ENCODE measurements at places on chromosomes 5 and 9.

- no peak for DNase-seq
These were observed 268.2 kb downstream of the SH3GL2 start for GRCh38 chr9:17846948-17847655.

- no peak for DNase-seq
These were observed 126.7 kb downstream of the MED10 start for GRCh38 chr5:6251565-6252102.

- DNase-seq: no peak
These were observed 18.2 kb upstream of the WDR38 start for GRCh38 chr9:124835026-124835557.

DNA sequence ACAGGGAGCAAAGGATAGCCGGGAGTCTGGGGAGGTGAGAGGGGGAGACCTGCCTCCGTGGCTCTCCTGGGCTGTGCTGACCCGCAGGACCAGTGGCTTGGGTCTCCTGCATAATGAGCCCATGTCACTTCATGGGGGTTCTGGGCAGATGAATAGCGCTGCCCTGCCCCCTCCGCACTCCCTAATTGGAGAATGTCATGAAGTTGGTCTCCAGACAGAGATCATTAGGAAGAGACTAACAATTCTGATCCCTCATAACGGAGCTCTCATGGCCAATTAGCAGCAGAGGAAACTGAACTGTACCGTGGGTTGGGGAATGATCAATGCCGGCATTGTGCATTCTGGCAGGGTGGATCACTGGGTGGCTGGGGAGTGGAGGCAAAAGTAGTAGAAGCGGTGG, 186.1 kb downstream of the FSTL4 start:
- no peak for DNase-seq

DNA sequence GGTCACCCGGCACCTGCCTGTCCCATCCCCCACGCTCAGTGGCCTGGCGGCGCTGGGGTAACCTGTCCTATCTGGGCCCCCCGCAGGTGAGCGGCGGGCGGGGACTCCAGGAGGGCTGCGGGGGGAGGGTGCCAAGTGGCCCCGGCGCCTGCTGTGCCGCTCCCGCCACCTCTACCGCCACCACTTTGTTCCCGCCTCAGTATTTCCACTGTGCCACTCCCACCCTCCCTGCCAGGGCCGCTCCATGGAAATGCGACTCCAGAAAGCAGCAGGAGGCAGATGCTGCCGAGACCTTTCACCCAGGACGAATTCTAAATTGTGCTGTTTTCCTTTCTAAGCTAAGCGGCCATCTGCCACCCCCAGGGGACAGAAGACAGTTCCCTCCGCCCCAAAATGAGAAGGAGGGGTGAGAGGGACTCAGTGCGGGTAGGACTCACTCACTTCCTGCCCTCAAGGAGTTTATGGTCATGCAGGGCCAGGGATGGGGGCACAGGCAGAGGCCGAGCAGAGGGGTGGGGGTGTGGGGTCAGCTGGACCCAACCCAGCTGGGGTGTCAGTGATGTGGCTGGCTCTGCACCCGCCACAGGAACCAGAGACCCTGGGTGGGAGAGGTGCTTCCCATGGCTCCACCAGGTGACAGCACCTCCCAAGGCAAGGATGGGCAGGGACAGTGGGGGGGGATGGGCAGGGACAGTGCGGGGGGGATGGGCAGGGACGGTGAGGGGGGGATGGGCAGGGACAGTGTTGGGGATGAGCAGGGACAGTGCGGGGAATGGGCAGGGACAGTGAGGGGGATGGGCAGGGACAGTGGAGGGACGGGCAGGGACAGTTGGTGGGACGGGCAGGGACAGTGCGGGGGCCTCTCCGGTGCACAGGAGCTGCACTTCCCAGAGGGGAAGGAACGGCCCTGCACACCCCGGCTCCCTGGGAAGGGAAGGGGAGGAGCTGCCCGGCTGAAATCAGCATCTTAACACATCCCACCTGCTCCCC, 17.8 kb downstream of the NOTCH1 start:
- no peak for DNase-seq

DNA sequence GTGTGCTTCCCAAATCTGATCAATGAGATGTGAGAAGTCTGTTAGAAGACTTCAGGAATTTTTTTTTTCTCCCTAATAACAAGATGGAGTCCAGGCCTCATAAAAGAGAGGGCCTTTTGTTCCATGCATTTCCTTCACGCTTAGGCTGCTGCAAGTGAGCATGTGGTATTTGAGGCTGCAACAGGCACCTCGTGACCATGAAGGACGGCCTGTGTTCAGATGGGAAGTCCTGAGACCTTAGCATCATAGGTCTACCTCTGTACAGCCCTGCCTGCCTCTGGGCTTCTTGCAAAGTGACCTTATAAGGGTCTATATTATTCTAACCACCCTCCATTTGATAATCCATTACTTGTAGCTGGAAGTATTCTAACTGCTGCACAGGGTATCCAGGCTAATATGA, 86.6 kb downstream of the BOD1 start:
- DNase-seq: no peak

GRCh38 chr5:138241688-138242571, 28.8 kb upstream of the CDC23 start:
- DNase-seq: no peak

GRCh38 chr5:169908864-169909263, 71.4 kb downstream of the INSYN2B start:
- DNase-seq: no peak
